Astrocyte (in vitro differentiated cells and primary cell): ENCODE measurements at places on chromosomes 5 and 9. TPM values are rescaled to one million over a fixed set of nuclear protein-coding genes. Genes with fewer than 3 reads are reported as not detected.

DNA sequence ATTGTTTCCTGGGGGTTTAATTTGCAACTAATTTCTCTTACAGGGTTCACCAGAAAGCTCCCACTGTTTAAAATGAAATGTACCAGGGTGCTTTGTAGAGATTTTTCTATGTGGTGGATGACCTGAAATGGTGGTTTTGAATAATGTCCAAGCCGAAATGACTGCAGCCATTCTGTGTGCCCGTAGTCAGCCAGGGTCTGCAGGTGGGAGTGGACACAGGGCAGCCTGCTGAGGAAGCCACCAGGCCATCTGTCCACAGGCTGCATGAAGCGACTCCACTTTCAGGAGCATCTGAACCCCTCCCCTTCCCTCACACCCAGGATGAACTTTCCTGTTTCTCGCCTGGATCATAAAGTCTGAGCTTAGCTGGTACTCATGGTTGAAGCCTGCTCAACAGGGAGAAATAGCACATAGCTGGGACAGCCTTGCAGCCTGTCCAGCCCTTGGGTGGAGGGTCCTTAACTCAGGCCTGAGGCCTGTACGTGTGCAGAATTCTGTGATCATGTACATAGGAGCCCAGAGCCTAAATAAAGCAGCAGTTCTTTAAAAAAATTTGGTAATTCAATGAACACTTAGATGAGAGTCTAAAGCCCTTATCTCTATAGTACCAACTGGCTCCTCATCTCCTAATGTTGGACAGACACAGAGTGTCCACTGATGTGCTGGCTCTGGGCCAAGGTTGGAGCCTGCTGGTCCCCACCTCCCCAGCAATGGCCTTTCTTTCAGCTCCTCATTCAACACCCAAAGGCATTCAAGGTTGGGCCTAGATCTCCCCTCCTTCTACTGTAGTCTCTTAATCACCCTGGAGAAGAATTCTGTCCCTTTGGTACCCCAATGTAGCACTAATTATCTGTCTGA, 72.8 kb downstream of the SHB start:
- H3K36me3 ChIP-seq, result no peaks in the 10 kb centered on the region
- H3K27ac ChIP-seq, result no peak overlapping the region
- DNase-seq, result no peak
- no peak overlapping the region for H3K4me3 ChIP-seq
- peaks cover 36% of the 10 kb centered on the region for H3K4me1 ChIP-seq
- no peaks in the 10 kb centered on the region for H3K27me3 ChIP-seq

- no peak for DNase-seq
- H3K27me3 ChIP-seq, result no peaks in the 10 kb centered on the region
- H3K27ac ChIP-seq, result no peak overlapping the region
- H3K4me1 ChIP-seq, result no peaks in the 10 kb centered on the region
- H3K36me3 ChIP-seq, result no peaks in the 10 kb centered on the region
- no peak overlapping the region for H3K4me3 ChIP-seq
Observed at GRCh38 chr5:82817897-82818676, 259.1 kb downstream of the TMEM167A start.

DNA sequence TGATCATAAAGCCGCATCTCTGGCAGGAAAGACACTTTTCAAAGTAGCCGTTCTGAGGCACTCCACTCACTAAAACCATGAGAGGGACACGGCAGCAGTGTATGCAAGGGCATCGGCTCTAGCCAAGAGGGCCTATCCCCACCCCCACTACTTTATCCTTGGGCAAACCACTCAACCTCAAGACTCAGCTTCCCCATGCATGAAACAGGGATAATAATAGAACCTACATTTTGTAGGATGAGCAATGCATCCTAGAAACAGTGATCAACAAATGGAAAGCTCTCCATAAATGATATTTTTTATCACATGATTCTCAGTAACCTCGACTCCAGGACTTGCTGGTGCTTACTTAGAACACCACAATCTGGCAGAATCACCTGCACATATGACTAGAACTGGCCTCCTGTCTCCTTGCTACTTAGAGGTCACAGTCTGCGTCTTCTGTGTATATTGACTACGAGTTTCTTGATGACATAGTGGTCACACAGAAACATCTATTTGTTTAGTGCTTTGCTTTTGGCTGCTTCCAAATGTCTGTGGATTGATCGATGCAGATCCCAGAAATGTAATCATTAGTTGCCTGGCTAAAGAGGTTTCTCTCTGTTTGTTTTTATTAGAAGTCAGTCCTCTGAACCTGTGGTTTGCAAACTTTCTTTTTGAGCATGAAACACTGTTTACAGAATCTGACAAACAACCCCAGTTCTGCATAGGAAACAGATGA, 102.1 kb downstream of the LHFPL2 start:
- H3K36me3 ChIP-seq, result no peaks in the 10 kb centered on the region
- DNase-seq, result no peak
- no peak overlapping the region for H3K4me3 ChIP-seq
- H3K27ac ChIP-seq, result peak overlapping the region; percentile 74
- no peaks in the 10 kb centered on the region for H3K27me3 ChIP-seq

DNA sequence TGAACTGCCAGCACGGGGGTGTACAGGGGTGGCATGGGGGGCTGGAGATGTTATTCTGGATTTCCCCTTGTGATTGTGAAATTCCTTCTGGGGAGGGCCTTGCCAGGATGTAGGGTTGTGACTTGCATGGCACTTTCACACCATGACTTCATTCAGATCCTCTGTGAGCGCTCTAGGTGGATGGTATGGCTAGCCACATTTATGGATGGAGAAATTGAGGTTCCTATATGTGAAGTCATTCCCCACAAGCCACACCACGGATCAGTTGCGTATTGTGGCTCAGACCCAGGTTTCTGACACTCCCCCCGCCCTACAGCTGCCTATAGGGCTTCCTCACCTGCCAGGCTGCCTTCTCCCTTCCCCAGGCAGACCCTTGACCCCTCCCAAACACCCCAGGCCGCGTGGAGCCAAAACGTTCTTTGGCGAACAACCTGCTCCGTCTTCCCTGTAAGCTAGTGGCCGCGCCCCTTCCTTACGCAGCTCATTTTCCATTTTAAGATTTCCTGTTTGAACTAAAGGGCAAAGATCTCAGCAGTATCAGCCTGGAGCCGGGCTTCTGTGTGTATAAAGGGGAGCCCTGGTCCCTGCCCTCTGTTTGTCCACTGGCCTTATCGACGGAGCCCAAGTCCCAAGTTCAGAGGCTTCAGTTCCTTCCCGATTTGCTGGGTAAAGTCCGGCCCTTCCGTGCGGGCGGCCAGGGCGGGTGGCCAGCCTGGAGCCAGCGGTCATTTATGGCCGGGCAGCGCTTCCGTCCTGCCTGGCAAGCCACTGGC, 97.8 kb upstream of the KLF4 start:
- no peak overlapping the region for H3K4me3 ChIP-seq
- no peak for DNase-seq
- no peaks in the 10 kb centered on the region for H3K36me3 ChIP-seq
- peaks cover 2% of the 10 kb centered on the region for H3K27me3 ChIP-seq
- no peak overlapping the region for H3K27ac ChIP-seq

GRCh38 chr5:35458824-35459207, 158.8 kb upstream of the SPEF2 start:
- no peak overlapping the region for H3K4me3 ChIP-seq
- no peaks in the 10 kb centered on the region for H3K27me3 ChIP-seq
- no peak for DNase-seq
- H3K36me3 ChIP-seq, result no peaks in the 10 kb centered on the region
- no peak overlapping the region for H3K27ac ChIP-seq

- no peaks in the 10 kb centered on the region for H3K36me3 ChIP-seq
- no peaks in the 10 kb centered on the region for H3K4me1 ChIP-seq
- H3K4me3 ChIP-seq, result no peak overlapping the region
- DNase-seq, result no peak
- no peaks in the 10 kb centered on the region for H3K27me3 ChIP-seq
Observed at GRCh38 chr5:146813346-146814157, 65.0 kb downstream of the PPP2R2B start.

DNA sequence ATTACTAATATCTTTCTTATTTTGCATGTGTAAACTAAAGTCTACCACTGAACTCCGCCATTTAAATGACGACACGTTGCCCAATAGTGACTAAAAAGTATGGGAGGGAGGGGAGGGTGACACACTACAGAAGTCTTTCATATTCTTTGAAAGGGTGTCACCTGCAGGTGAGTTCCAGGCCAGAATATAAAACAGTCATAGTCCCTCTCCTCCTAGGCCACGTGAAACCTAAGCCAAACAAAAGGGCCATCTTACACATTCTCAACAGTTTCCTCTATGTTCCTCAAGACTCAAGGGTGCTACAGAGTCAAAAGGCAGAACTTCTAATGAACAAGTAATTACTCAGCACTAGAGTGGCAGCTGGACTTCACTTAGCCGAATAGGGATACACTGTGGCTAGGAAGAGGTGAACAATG, 6.4 kb downstream of the CEMIP2 start:
- H3K27ac ChIP-seq, result no peak overlapping the region
- DNase-seq, result no peak
- no peak overlapping the region for H3K4me3 ChIP-seq
- no peaks in the 10 kb centered on the region for H3K27me3 ChIP-seq

DNA sequence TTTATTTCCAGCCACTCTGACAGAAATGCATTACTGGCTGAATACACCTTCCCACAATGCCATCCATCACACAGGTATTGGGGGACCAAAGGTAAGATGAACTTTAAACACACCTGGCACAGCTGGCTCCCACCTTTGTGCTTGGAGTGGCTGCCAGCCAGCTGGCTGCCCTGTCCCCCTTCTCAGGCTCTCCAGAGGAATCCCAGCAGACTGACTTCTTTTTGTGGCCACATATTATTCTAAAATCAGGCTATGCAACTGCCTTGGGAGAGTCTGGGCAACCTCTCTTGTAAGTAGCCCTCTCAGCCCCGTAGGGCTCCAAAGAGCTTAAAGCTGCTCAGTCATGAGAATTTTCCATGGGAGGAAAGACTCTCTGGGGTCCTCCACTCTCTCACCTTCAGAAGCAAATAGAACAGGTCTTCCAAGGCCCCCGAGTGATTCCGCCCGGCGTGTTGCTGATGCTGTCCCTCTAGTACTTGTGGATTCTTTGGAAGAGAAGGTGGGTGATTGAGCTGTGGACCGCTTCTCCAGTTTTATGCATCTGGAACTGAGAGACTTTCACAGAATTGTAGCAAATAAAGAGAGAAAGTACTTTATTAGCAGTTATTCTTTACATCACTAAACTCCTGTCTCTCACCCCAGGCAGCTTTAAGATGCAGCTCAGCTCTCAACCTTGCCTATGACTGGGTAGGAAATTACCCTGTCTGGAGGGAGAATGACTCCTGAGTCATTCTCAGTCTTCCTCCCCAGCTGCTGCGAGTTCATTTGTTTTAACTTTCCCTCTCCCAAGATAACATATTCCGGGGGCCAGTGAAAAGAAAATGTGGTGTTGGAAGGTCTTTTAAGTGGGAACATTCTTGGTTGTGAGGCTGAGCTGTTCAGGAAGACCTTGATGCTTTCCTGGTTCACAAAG, 159.4 kb upstream of the PITX1 start:
- DNase-seq, result peak; percentile 78
- peaks cover 21% of the 10 kb centered on the region for H3K4me1 ChIP-seq
- peak overlapping the region; percentile 3 for H3K27ac ChIP-seq
- no peaks in the 10 kb centered on the region for H3K36me3 ChIP-seq
- H3K4me3 ChIP-seq, result no peak overlapping the region
- H3K27me3 ChIP-seq, result peaks cover 8% of the 10 kb centered on the region

GRCh38 chr5:150644058-150644457, 3.6 kb downstream of the SYNPO start:
- no peak overlapping the region for H3K27ac ChIP-seq
- H3K4me1 ChIP-seq, result peaks cover 62% of the 10 kb centered on the region
- no peak overlapping the region for H3K4me3 ChIP-seq
- H3K36me3 ChIP-seq, result no peaks in the 10 kb centered on the region

DNA sequence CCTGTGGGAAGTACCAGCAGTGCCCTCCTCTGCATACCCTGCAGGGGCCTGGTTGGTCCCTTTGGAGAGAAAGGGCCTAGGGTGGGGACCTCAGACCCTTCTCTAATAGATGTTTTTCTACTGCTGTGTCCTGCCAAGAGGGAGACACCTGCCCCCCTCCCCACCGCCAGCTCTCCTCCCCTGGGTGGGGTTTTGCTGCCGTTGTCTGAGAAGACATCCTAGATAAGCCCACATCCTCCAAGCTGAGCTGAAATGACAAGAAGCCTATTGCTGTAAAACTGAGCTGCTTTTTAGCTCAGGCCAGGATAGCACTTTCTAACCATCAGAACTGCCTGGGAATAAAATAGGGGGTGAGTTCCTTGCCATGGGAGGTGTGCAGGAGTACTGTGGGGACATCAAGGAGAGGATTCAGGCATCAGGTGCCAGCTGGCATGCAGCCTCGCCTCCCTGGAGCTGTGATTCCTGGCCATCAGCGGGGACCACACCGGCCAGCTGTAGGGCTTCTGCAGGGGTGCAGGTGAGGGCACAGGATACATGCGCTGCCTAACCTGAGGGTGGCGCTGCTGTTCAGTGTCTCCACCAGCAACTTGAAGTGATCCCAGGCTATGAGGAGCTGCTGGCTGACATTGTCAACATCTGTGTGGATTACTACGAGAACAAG, 37.9 kb downstream of the CYFIP2 start:
- H3K27ac ChIP-seq, result no peak overlapping the region
- H3K36me3 ChIP-seq, result no peaks in the 10 kb centered on the region
- no peak for DNase-seq
- H3K4me1 ChIP-seq, result no peaks in the 10 kb centered on the region

- no peaks in the 10 kb centered on the region for H3K4me1 ChIP-seq
- no peaks in the 10 kb centered on the region for H3K36me3 ChIP-seq
- H3K27me3 ChIP-seq, result peaks cover 9% of the 10 kb centered on the region
Observed at GRCh38 chr9:95750725-95751519, 124.6 kb upstream of the ERCC6L2 start.

DNA sequence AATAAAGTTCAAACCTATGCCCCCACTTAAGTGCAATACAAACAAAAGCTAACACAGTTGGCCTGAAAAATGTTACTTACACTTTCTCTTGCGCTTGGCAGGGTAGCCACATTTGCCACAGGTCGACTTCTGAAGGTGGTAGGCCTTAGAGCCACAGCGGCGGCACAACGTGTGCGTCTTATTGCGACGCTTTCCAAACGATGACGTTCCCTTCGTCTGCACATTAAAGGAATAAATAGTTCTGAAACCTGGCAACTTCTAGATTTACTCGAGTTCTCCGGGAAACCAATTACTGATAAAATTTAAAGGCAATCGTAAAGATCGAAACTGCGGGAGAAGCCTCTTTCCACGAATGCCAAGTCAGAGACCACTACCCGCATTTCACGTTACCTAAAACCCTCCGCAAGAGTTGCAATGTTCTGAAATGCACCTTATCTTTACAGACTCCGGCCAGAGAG, 602 bp downstream of the RPL37 start:
- H3K27me3 ChIP-seq, result no peaks in the 10 kb centered on the region
- peak overlapping the region; percentile 96 for H3K27ac ChIP-seq
- peaks cover 26% of the 10 kb centered on the region for H3K4me1 ChIP-seq

CER1 gene
- 2.2 and 2.8 TPM in 2 replicates for total RNA-seq

SUSD3 gene
- not detected in 2 replicates for total RNA-seq

TAS2R1 gene
- total RNA-seq, result not detected in 2 replicates

PCAT7 gene
- 3.9 and 5.2 TPM in 2 replicates for total RNA-seq

FRMPD1 gene
- total RNA-seq, result 0.05 and 0.07 TPM in 2 replicates

RGS7BP gene
- total RNA-seq, result 0.07 and 0.12 TPM in 2 replicates

SLC25A48 gene
- not detected in 2 replicates for total RNA-seq

SLC46A2 gene
- total RNA-seq, result not detected in 2 replicates

MPDZ gene
- total RNA-seq, result 27.2 and 31.0 TPM in 2 replicates

PAX5 gene
- total RNA-seq, result not detected in 2 replicates

ANKRD31 gene
- 0.07 and 0.14 TPM in 2 replicates for total RNA-seq

IPO11 gene
- 24.9 and 31.7 TPM in 2 replicates for total RNA-seq

ARL14EPL gene
- total RNA-seq, result not detected in 2 replicates

UBAP1 gene
- 52.0 and 60.8 TPM in 2 replicates for total RNA-seq

TICAM2 gene
- total RNA-seq, result 6.7 and 6.8 TPM in 2 replicates

FGF1 gene
- total RNA-seq, result 42.2 and 70.9 TPM in 2 replicates

GKAP1 gene
- 1.2 and 1.7 TPM in 2 replicates for total RNA-seq

TAF1L gene
- 0.02 TPM in 1 of 2 replicates, not detected in the other for total RNA-seq

ZFP2 gene
- 0.48 and 1.1 TPM in 2 replicates for total RNA-seq

PCDHA4 gene
- total RNA-seq, result 9.5 and 9.6 TPM in 2 replicates
